ENCODE measurements at places on chromosomes 4 and X.

- no peak for DNase-seq
These were observed 11.2 kb upstream of the FREM3 start for GRCh38 chr4:143711543-143712154.

GRCh38 chr4:126046081-126046614 is 731.4 kb downstream of the FAT4 start:
- DNase-seq = no peak

GRCh38 chr4:7128234-7128633 is 60.4 kb upstream of the GRPEL1 start:
- DNase-seq = no peak

DNA sequence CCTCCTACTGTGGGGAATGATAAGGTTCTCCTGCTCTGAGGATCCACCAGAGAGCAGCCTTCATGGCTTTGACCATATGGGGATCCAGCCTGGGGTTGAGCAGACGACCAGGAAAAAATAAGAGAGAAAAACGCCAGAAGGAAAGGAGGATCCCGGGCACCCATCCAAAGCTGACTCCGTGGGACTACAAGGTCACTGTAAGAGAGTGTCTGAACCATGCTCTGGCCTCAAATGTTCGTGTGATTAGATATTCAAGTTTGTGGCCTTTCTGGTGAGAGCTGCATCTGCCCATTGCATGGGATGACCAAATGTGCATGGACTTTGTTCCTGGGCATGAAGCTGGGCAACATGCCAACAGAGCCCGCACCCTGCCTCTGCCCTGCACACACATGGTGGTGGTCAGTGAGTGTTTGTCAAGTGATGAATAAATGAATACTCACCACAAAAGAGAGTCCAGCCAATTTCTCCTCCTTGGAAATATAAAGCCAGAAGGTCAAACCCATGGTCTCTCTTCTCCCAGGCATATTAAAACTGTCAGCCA is 346.0 kb upstream of the GATB start:
- DNase-seq = no peak

DNA sequence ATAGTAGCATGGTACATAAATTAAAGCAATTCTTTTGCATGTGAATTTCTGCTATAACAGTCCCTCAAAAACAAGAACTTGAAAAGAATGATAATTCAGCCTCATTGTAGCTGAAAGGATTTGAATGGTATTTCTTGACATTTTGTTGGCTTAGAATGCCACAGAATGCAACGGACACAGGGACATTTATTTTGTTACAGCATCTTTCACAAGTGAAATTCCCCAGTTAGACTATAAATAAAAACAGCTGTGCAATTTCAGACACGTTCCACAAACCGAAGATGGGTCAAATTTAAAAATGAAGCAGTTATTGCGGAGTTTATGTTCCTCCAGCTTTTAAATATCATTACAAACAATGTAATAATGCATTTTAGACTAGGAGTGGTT is 82.8 kb upstream of the AMELX start:
- no peak for DNase-seq

Data from SK-N-SH (cell line).